Activated naive CD8-positive, alpha-beta T cell treated with anti-CD3 and anti-CD28 coated beads for 36 hours (primary cell): ENCODE measurements at places on chromosomes 16 and 17.

DNA sequence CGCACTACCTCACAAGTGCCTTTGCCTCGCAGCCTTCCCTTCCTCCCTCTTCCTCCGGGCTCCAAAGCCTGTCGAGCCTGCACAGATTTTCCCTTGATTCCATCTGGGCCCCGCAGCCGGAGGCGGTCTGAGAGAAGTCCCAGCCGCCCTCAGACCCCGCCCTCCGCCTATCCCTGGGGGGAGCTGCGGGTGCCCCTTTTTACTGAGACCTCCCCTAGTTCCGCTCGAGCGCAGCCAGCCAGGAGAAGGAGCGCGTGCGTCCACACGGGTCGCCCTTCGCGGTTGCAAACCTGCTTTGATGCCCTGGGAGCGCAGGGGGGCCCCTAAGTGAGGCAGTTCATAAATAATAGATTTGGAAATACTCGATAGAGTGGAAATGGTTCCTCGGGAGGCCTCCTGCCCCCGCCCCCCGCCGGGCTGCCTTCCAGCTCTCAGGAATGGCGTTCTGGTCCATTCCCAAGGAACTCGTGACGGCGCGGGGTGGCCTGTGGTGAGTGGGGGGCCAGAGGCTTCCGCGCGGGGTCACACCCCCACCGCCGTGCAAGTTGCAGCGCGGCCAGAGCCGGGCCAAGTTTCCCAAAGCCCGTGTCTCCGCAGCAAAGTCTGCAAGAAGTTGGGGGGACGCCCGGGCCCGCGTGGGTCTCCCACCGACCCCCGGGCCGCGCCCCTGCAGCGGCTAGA is 610 bp downstream of the C16orf74 start:
- DNase-seq, result peak; percentile 48

- DNase-seq, result no peak
These were observed 32.8 kb downstream of the HELZ start for GRCh38 chr17:67212231-67212630.

DNA sequence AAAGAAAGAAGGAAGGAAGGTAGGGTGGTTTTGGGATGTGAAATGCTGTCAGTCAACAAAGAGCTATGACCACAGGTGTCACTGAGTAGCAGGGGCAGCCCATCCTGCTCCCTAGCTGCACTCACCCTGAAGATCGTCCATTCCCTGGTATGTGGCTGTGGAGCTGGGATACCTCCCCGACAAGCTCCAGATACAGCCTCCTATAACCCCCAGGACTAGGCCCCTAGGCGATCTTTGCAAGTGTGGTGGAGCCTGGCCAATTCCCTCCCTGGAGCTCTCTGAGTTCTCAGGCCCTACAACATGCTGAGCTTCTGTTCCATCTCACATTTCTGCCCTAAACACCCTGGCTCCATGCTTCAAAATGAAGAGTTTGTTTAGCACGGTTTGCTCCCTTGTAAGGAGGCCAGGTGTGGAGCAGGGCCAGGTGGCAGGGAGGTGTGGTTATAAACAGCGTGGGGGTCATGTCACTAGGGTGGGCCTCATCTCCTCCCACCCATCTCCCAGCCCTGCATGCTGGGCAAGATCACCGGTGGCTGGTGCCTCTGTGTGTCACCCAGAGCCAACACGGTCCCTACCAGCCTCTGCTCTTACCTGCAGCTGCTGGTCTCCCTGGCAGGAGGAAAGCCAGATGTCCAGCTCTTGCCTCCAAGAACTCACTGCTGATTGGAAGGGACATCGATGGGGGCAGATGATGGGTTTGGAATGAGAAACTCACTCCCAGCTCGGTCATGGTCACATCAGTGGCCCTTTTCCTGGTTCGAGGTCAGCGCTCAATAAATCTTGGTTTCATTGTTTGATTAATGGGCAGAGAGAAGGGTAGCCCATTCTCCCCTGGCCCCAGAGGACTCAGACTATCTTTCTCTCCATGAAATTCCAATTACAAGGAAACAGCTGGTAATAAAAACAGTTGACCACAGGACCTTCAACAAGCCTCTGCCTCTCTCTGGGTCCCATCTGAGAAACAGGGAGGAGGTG is 511.0 kb upstream of the CDH5 start:
- no peak for DNase-seq

- DNase-seq, result peak; percentile 12
These were observed 43.9 kb downstream of the ARHGAP27 start for GRCh38 chr17:45388604-45389325.

DNA sequence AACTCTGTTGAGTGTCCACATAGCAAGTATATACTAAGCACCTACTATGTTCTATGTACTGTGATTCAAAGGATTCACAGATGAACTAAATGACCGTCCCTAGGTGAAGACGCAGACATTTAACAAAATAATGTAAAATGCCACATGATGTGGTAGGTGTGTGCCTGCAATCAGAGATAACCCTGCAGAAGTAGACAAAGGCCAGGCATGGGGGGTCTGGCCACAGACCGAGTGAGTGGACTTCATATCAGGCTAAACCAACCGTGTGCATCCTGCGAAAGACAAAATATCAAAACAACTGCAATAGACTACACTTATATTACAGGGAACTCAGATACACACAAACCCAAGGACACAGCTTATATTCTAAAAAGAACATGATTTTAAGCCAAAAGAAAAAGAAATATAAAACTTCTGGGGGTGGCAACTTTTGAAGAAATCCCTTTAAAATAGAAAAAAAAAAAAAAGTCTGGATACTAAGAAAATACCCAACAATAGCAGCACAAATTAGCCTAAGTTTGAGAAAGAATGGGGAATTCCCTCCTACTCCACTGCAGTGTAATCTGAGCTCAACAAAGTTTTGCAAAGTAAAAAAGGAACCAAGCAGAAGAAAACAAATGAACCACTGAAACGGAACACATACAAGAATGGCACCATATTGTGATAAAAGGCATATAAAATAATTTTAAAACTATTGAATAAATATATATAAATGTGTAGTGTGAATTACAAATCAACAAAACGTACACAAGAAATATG is 12.3 kb downstream of the HSDL1 start:
- DNase-seq, result no peak

DNA sequence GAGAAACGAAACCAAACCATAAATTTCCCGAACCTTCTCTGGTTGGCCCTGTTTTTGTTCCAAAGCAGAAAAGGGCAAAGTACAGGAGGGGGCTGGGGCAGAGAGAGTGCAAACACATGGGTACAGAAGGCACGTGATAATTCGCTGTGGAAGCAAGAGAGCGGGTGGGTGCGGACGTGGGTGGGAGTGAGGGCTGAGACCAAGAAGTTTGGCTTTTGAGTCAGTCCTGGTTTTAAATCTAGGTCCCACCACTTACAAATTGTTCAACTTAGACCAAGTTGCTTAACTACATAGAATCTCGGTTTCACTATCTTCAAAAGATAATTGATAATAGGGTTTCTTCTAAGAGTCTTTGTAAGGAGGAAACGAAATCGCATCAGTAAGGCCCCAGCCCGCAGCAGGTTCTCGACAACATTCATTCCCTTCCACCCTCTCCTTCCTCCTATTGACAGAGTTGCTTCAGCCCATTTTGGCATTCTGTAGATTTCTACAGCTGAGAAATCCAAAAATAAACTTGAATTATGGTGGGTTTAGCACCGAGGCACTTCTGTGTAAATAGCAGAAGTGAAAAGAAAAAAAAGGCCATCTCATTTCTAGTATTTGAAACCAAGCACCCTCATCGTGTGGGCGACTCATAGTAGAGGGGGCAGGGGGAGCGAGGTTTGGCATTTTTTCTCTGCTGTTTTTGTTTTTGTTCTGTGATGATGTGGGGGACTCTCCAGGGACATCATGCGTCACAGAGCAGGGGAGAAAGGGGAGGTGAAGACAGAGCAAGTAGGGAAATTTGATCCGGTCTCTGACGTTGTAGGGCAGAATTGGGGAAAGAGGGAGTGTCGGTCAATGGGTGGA is 33.6 kb upstream of the CCR7 start:
- DNase-seq, result peak; percentile 82

DNA sequence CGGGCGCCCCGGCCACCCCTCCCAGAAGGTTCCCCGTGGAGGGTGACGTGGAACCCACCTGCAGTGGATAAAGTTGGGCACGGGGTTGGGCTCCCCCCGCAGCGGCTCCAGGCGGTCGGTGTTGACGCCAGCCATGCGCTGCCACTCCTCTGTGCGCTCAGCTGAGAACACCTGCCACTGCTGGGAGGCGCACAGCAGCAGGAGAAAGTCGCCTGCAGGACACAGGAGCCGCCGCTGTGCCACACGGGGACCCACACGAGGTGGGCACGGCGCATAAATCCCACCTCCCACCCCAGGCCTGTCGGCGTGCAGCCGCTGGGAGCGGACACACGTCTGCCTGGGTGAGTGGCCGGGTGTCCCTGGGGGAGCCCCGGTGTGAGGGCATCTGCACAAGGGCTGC is 20.7 kb downstream of the CTU2 start:
- DNase-seq, result no peak

DNA sequence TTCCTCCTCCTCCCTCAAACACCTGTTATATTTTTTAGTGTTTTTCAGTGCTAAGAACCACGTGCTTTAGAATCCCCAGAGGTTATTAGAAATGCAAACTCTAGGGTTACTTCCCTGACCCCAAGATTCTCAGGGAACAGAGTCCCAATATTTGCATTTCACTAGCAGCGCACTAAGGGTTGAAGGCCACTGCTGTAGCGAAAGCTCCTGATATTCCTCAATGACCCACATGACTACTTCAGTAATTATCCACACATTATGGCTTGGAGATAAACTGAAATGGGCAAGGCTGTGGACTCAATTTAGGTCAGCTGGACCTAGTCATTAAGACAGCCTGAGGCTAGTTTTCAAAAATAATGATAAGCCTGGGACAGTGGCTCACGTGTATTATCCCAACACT is 78.5 kb upstream of the BCAR1 start:
- no peak for DNase-seq

- no peak for DNase-seq
These were observed 164.6 kb downstream of the VPS53 start for GRCh38 chr17:550041-550398.

- DNase-seq, result peak; percentile 67
These were observed 1.7 kb downstream of the IL4R start for GRCh38 chr16:27315333-27316037.

GRCh38 chr17:2192367-2193057 is 111.1 kb downstream of the SMG6 start:
- peak; percentile 62 for DNase-seq

DNA sequence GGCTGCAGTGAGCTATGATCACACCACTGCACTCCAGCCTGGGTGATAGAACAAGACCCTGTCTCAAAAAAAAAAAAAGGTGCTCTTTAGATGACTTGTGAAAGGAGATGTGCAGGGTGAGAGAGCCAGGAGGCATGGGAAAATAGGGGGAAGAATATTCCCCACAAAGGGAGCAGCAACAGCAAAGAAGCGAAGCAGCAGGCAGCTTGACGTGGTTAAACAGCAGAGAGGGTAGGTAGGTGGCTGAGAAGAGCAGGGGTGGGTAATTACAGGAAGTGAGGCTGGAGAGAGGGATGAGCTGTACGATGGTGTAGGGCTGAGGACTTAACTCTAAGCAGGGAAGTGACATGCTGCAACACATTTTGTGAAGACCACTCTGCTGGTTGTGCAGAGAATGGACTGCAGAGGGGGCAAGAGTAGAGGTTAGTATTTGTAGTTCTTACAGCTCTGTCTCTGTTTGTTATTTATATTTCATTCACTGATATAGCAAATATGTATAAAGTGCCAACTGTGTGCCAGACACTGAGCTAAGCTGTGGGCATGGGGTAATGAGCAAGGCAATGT is 1.6 kb downstream of the HEATR3 start:
- peak; percentile 19 for DNase-seq

DNA sequence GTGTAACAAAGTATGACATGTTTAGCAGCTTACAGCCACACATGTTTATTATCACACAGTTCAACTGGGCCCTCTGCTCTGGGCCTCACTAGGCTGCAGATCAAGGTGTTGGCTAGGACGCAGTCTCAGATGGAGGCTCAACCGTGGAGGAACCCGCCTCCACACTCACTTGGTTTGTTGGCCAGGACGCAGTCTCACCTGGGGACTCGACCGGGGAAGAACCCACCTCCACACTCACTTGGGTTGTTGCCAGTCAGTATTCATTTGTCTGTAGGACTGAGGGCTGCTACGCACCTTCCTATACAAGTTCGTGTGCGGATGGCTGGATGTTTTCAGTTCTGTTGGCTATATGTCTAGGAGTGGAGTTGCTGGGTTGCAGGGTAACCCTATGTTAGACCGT is 240.7 kb upstream of the CIBAR2 start:
- no peak for DNase-seq

DNA sequence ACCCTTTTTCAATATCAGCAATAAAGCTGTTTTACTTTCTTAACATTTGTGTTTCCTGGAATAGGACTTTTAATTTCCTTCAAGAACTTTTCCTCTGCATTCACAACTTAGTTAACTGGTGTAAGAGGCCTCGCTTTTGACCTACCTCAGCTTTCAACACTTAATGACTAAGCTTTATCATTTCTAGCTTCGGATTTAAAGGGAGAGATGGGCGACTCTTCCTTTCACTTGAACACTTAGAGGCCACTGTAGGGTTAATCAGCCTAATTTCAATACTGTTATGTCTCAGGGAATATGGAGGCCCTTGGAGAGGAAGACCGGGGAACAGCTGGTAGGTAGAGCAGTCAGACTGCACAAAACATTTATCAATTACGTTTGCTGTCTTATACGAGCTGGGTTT is 4.7 kb downstream of the SYNRG start:
- no peak for DNase-seq

- no peak for DNase-seq
These were observed 43.9 kb upstream of the SREBF1 start for GRCh38 chr17:17880577-17881196.

GRCh38 chr17:65518256-65518655 is 43.2 kb downstream of the AXIN2 start:
- no peak for DNase-seq

DNA sequence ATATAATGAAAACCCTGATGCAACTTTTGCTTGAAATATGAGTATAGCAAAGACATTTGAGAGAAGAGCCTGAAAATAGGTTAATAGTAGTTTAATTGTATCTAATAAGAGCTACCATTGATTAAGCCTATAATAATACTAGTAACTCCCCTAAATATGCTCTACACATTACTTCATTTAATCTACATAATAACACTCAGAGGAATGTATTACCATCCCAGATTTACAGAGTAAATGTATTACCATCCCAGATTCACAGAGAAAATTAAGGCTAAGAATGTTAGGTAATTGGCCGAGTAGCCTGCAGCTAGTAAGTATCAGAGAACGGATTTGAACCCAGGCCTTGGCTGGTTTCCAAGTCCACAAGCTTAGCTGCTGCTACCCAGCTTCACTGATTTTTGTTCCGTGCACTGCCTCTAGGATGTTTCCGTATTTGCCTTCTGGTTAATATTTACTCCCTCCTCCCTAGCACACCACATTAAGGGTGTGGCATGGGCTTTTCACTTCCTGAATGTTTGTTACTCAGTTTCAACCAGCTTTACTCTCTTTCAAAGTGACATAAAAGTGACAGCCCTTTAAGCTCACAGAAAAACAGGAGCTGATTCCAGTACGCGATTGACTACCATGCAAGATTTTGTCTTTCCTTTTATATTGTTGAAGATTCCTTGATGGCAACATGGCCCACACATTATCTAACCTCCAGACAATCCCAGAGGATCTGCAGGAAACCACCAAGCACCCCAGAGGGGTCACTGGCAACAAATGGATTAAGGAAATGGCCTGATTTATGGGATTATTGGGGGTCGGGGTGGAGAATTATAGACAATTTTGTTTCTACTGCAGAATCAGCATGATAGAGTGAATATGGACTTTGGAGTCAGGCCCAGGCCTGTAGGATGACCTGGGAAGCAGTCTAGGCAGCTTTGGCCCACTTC is 26.7 kb upstream of the TOX3 start:
- no peak for DNase-seq
